ENCODE measurements at places on chromosomes 1 and 21. TPM values are rescaled to one million over a fixed set of nuclear protein-coding genes. Genes with fewer than 3 reads are reported as not detected.

Gene IFI44L
- 374 TPM for total RNA-seq

Gene COP1
- total RNA-seq, result 47.2 TPM

Gene CYP4X1
- not detected for total RNA-seq

Gene PLXNA2
- total RNA-seq, result 1.1 TPM

Gene BARHL2
- total RNA-seq, result not detected

Gene SMYD2
- total RNA-seq, result 39.6 TPM

Gene KNCN
- not detected for total RNA-seq

Gene PAQR6
- 6.2 TPM for total RNA-seq

Gene LCE1F
- not detected for total RNA-seq

Gene CELA3A
- not detected for total RNA-seq

Gene BRINP2
- total RNA-seq, result not detected
